ENCODE measurements at places on chromosomes 13 and 19.

GRCh38 chr19:44592451-44592890 is 20.9 kb upstream of the IGSF23 start:
- DNase-seq, result no peak

- DNase-seq, result no peak
These were observed 607 bp downstream of the PLEKHJ1 start for GRCh38 chr19:2235381-2236063.

- no peak for DNase-seq
These were observed 141.6 kb upstream of the SOX1 start for GRCh38 chr13:111925146-111925875.

GRCh38 chr13:27833206-27833605 is 40.9 kb downstream of the GSX1 start:
- no peak for DNase-seq

DNA sequence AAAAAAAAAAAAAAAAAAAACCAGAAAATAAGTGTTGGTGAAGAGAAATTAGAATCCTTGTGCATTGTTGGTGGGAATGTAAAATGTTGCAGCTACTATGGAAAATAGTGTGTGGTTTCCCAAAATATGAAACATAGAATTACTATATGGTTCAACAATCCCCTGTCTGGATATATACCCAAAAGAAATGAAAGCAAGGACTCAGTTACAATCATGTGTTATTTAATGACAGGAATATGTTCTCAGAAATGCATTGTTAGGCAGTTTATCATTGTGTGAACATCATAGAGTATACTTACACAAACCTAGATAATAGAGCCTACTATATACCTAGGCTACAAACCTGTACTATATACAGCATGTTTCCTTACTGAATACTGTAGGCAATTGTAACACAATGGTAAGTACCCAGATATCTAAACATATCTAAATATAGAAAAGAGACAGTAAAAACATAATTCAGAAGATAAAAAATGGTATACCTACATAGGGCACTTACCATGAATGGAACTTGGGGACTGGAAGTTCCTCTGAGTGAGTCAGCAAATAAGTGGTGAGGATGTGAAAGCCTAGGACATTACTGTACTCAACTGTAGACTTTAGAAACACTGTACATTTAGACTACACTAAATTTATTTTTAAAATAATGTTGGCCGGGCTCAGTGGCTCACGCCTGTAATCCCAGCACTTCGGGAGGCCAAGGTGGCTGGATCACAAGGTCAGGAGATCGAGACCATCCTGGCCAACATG is 25.7 kb upstream of the SLC7A1 start:
- DNase-seq, result no peak

Measured in left renal pelvis (tissue), 4 donors.